ENCODE measurements at places on chromosomes 5 and 9.

DNA sequence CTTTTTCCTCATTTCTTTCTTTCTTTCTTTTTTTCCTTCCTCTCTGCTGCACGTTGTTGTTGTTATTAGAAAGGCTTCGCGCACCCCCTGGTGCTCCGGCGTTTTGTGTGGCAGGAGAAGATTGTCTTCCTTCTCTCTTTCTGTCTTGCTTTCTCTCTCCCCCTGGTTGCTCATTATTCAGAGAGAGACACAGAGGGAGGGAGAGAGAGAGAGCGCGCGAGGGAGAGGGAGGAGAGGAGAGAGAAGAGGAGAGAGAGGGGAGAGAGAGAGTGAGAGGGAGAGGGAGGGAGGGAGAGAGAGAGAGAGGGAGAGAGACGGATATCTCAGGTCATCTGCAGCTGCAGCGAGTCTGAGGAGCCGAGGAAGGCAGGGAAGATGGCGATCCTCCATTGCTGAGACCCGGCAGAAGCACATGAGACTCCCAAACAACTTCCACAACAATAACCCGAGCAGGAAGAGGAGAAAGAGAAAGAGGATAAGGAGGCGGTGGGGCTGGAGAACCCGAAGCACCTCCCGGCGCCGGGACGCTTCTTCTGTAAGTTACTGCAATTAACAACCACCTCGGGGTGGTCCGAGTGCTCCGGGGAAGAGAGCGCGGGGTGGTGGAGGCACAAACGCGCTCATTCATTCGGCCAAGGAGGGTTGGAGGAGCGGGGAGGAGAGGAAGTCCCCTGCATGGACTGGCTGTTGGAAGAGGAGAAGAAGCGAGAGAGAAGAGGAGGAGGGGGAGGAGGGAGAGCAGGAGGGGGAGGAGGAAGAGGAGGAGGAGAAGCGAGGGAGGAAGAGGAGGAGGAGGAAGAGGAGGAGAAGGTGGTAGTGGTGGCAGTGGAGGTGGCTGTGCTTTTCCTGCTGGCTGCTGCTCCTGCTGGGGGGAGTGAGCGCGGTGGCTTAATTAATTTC, at the start of gene ZNF462:
Gene ZNF462, plus strand, starts transcription at position 346 of the 900 bp plus-strand sequence. CDS start 60,218 bp downstream, outside the sequence.
- no peak for DNase-seq

DNA sequence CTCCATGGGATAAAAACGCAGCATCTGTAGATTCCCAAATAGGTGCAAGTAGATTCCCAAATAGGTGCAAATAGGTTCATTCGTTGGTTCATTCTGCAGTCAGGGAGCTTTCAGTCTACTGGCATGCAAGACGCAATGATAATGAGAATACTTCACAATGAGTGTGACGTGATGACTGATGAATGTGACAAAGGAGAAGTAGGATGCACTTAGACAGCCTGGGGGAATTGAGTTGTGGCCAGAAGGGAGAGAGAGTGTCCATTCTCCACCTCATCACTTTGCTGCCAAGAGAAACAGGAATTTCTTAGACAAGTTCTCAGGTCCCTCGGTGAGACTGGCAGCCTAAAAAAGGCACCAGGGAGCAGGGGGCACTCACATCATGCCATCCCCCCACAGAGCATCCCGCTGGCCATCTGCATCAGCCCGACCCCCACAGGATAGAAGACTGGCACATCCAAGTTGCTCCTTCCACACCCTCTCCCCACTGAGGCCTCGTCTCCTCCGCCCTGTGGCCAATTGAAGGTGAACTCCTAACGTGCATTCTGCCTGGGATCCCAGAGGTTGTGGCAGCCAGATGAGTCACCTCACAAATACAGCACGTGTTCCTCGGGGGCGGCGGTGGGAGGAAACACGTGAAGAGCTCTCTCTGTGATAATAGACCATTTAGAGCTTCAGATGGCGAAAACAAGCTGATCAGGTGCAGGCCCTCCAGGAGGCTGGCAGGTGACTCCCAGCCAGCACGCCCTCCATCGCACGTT, 19.9 kb upstream of the KCNIP1 start:
- DNase-seq: no peak

GRCh38 chr9:81080900-81081299, 608.4 kb downstream of the TLE1 start:
- DNase-seq: no peak

GRCh38 chr9:37198039-37198729, 77.8 kb downstream of the ZCCHC7 start:
- no peak for DNase-seq

GRCh38 chr9:129263836-129264235, 85.8 kb upstream of the IER5L start:
- no peak for DNase-seq

DNA sequence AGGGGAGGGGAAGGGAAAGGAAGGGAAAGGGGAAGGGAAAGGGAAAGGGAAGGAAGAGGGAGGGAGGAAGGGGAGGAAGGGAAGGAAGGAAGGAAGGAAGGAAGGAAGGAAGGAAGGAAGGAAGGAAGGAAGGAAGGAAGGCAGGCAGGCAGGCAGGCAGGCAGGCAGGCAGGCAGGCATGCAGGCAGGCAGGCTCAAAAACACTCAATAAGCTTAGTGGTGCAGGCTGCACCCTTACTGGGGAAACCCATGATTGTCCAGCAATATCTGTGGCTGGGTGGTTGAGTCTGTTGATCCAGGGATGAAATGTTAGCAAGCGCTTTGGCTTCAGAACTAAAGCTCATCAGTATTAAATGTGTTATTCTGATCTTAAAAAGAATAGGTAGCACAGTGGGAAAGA, 145.6 kb downstream of the LPAR1 start:
- DNase-seq: no peak

DNA sequence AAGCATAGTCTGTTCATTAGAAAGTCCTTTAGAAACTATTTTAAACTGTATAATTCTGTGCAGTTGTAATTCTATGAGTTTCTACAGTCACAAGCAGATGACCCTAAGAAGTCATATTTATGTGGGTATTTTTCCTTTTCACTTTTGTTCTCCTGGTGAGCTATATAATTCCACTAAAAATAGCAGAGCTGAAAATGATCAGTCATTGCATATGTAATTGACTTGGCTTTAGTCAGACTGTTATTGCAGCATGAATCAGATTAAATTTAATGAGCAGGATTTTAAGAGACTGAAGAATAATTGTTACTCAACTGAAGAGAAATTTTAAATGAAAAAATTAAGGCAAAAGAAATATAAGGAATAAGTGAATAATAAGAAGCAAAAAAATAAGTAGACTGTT, 108.5 kb downstream of the MTREX start:
- DNase-seq: no peak

DNA sequence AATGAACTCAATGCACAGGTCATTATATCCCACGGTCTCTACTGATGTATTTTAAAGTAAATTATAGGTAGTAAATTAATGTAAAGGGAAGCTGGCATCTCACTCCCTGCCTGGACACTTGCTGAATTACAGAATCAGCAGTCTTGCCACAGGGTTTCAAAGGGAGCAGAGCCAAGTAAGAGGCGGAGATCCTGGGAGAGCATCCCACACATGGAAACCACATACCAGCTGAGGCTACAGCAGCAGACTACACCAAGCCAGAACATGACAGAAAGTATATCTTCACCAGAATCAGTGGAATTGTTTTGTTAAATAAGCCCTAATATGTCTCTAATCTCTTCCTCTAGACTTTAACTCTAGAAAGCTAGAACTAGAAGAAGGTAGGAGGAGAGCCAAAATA, 1689.2 kb upstream of the WWC1 start:
- DNase-seq: no peak

GRCh38 chr5:136014049-136015002, 14.5 kb upstream of the TGFBI start:
- no peak for DNase-seq
